ENCODE measurements at places on chromosomes 3 and 15. TPM values are rescaled to one million over a fixed set of nuclear protein-coding genes. Genes with fewer than 3 reads are reported as not detected.

DNA sequence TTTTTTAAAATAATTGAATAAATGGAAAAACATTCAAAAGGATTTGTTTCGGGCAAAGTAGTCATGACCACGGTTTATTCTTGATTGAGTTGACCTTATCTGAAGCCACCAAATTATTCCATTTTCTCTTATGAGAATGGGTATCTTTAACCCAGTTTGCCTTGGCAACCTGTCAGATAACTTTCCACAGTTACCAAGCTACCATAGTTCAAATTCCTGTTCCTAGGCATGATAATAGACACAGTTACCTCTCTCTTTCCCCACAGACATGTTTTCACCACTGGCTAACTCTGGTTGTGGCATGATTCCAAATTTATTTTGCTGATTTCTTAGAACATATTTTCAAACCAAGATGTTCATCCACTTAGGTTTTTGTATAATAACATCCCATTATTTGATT is 84.9 kb downstream of the NECTIN3 start:
- no peak overlapping the region for H3K27ac ChIP-seq
- H3K4me3 ChIP-seq: no peak overlapping the region
- H3K4me1 ChIP-seq: no peaks in the 10 kb centered on the region
- H3K27me3 ChIP-seq: no peaks in the 10 kb centered on the region

- H3K4me1 ChIP-seq: no peaks in the 10 kb centered on the region
- no peak overlapping the region for H3K27ac ChIP-seq
- H3K36me3 ChIP-seq: peaks cover 45% of the 10 kb centered on the region
- no peak overlapping the region for H3K4me3 ChIP-seq
- no peaks in the 10 kb centered on the region for H3K27me3 ChIP-seq
- no peak for DNase-seq
Observed at GRCh38 chr3:128908951-128909350, 29.5 kb downstream of the ACAD9 start.

GRCh38 chr3:106826791-106827311 is 550.4 kb upstream of the CCDC54 start:
- H3K4me1 ChIP-seq: peaks cover 25% of the 10 kb centered on the region
- DNase-seq: no peak
- H3K27me3 ChIP-seq: no peaks in the 10 kb centered on the region
- no peaks in the 10 kb centered on the region for H3K36me3 ChIP-seq

- no peaks in the 10 kb centered on the region for H3K4me1 ChIP-seq
- H3K27ac ChIP-seq: no peak overlapping the region
- no peaks in the 10 kb centered on the region for H3K27me3 ChIP-seq
- H3K36me3 ChIP-seq: no peaks in the 10 kb centered on the region
- H3K4me3 ChIP-seq: no peak overlapping the region
- DNase-seq: no peak
Observed at GRCh38 chr3:128383316-128384235, 83.1 kb downstream of the DNAJB8 start.

DNA sequence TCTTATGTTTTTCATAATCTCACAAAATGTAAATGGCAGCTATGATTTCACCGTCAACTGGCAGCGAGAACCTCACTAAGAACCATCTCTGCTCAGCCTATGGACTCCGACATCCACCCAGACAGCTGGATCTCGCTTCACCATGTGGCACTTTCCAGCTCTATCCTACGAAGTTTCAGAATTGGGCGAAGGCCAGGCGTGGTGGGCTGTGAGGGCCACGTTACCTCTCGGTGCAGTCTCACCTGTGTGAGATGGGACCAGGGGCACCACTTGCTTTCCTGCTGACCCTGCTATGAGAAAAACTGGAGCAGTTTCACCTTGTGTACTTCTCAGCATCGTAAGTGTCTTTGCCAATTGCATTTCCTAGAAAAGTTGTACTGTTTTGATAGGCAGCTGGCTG is 32.3 kb downstream of the CHDH start:
- H3K4me1 ChIP-seq: peaks cover 5% of the 10 kb centered on the region
- H3K27ac ChIP-seq: no peak overlapping the region
- no peak overlapping the region for H3K4me3 ChIP-seq
- DNase-seq: no peak
- no peaks in the 10 kb centered on the region for H3K36me3 ChIP-seq

HESX1 gene
- total RNA-seq: 0.37 TPM

- H3K4me1 ChIP-seq: no peaks in the 10 kb centered on the region
- no peak for DNase-seq
- H3K36me3 ChIP-seq: no peaks in the 10 kb centered on the region
- peaks cover 35% of the 10 kb centered on the region for H3K27me3 ChIP-seq
- H3K4me3 ChIP-seq: no peak overlapping the region
Observed at GRCh38 chr3:171827836-171828458, 15.2 kb upstream of the TMEM212 start.

ATRIP gene
- 18.8 TPM for total RNA-seq
